HFFc6 (cell line): ENCODE measurements at places on chromosomes 5 and 9. TPM values are rescaled to one million over a fixed set of nuclear protein-coding genes. Genes with fewer than 3 reads are reported as not detected.

AQP3 gene
- 0.42 to 0.81 TPM (median 0.74 TPM) in 3 replicates for total RNA-seq

- no peak for DNase-seq
These were observed 43.3 kb downstream of the ACTL7B start for GRCh38 chr9:108812396-108813025.

- no peak for DNase-seq
These were observed 17.5 kb downstream of the IPPK start for GRCh38 chr9:92652461-92652860.

GRCh38 chr5:77452351-77452750 is 39.8 kb downstream of the WDR41 start:
- no peak for DNase-seq

DNA sequence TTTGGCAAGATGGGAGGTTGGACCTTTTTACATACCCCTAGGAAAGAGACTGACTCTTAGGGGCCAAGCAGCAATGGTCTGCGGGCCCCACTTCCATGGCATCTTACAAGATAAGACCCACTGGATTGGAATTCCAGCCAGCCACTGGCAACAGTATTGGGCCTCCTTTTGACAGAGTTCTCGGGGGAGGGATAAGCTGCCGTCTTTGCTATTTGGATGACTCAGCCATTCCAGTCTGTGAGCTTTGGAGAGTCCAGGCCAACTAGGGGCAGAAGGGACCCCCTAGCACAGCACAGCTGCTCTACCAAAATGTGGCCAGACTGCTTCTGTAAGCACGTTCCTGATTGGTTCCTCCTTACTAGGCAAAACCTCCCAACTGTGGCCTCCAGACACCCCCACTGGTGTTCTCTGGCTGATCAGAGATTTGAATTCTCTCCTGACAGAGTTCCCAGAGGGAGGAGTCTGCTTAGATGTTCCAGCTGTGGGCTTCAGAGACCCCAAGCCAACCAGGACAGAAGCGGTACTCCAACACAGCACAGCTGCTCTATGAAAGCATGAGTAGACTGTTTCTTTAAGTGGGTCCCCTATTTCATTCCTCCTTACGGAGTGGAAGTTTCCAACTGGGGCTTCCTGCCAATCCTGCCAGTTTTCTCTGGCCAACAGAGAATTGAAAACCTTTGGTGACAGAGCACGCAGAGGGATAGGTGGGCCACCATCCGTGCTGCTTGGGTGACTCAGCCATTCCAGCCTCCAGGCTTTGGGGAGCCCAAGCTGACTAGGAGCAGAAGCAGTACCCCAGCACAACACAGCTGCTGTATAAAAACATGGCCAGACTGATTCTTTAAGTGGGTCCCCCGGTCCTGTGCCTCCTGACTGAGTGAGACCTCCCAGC is 672.1 kb upstream of the RIOK2 start:
- no peak for DNase-seq

GRCh38 chr9:90722071-90722470 is 79.4 kb upstream of the DIRAS2 start:
- DNase-seq: no peak

GRCh38 chr5:5066276-5067186 is 73.6 kb upstream of the ADAMTS16 start:
- no peak for DNase-seq

DNA sequence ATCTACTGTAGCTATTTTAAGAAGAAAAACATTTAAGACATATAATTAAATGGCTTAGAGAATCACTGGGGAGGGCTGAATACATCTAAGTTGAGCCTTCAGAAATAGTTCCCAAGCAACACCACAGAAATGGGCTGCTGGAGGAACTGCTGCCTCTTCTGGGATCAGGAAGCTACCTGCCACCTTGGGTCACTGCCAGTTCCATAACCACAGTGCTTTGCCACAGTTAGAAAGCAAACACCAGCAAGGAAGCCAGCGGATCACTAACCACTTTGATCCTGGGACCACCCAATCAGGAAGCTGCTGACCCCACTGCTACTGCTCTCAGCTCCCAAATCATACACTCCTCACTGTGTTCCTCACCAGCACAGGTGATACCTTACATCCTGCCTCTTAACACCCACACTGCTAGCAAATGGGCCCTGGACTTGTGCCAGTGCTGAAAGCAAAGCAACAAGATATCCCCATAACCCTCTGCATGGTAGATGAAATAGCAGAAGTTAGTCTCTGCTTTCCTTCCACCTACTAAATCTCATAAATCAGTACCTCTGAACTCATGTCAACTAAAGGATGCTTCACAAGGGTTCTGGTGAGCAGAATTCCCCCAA is 346.9 kb downstream of the DEPDC1B start:
- DNase-seq: no peak

GRCh38 chr5:180439911-180440769 is 54.0 kb upstream of the CNOT6 start:
- no peak for DNase-seq

DNA sequence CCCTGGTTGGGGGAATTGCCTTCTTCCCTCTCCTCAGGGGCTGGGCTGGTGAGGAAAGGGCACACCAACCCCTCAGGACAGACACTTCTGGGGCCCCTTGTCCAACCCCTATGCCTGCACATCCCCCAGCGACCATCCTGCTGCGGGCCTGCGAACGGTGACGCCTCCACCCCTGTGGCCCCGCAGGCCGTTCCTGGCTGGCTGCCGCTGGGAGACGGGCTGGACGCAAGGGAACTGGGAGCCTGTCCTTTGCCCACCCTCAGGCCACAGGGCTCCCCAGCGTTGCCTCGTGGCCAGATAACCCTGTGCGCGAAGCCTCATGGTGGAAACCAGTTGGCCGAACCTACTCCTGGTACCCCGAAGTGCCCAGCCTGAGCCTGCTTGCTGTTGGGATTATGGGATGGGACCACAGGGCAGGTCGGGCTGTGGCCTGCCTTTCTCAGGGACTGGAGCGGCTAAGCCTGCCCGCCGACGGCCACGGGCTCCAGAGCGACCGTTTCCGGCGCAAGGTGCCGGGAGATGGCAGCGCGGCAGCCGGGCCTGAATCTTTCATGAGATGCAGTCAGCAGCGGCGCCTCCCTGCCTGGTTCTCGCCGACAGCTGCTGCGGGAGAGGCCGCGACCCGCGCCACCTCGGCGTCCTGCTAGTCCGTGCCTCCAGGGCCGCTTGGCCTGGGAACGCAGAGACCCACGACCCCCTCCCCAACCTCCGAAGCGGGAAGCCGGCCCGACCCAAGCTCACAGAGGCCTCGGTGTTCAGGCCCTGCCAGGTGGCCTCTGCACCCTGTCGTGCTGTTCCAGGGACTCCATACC is 6.5 kb upstream of the PITX1 start:
- DNase-seq: no peak

- DNase-seq: peak; percentile 24
These were observed 190.6 kb downstream of the MPDZ start for GRCh38 chr9:13088720-13089427.

DNA sequence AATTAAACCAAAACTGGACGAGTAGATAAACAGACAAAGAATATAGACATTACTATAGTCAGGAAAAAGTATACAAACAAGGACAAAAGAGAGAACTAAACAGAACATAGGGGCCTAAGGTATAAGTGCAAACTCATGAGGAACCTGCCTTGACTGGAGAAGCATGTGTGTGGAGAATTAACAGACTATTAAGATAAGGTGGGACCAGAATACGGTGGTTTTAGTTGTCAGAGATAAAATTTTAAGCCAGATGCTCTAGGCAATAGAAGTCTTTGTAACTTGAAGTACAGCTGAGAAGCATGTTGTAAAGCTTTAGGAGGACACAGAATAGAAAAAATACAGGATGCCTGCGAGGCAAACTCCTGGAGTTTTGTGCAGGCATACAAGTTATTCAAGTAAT is 707.1 kb downstream of the PTPRD start:
- DNase-seq: no peak

DNA sequence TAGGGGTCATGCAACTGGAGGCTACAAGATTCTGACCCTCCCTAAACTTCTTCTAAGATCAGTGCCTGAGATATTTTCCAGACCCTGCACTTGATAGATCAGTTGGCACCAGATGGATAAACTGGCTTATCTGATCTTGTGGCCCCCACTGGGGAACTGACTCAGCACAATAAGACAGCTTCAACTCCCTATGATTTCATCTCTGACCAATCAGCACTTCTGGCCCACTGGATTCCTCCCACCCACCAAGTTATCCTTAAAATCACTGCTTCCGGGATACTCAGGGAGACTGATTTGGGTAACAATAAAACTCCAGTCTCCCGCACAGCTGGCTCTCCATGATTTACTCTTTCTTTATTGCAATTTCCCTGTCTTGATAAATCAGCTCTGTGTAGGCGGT is 2180.4 kb upstream of the WWC1 start:
- no peak for DNase-seq

DNA sequence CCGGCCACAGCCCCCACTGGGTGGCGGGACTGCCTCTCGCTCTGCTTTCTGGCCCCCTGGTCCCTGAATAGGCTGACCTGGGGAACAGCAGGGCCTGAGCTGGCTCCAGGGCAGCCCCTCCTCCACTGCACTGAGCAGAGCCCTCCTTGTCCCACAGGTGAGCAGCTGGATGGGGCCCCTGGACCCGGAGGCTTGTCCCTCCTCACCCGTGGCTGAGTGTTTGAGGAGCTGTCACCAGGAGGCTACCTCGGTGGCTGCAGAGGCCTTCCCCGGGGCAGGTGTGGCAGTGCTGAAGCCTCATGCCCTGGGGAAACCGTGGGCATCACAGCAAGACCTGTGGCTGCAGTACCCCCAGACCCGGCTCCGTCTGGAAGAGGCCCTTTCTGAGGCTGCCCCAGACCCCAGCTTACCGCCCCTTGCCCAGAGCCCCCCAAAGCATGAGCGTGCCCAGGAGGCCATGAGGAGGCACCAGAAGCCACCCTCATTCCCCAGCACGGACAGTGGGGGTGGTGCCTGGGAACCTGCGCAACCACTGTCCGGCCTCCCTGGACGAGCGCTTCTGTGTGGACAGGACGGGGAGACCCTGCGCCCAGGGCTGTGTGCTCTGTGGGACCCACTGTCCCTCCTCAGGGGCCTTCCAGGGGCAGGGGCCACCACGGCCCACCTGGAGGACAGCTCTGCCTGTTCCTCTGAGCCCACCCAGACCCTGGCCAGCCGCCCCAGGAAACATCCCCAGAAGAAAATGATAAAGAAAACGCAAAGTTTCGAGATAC is 28.5 kb upstream of the LRRC14B start:
- DNase-seq: no peak
